ENCODE measurements at places on chromosomes 2 and 18. TPM values are rescaled to one million over a fixed set of nuclear protein-coding genes. Genes with fewer than 3 reads are reported as not detected.

DNA sequence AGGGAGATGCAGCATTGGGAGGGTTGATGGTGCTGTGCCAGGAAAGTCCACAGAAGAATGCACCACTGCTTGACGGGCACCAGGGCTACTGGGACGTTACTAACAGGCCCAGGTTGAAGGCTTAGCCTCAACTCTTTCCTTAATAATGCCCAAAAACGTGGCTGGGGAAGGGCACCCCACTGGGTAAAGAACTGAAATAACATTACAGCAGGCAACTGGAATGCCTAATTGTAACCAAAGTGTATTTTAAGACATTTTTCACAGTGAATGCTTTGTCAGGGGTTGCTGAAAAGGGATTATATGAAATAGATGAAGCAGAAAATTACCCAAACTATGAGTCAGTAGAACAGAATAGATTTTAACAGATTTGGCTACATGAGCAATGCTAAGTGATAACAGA, 191.3 kb downstream of the CMPK2 start:
- DNase-seq, result no peak

- peak; percentile 40 for DNase-seq
Observed at GRCh38 chr2:133266041-133266925, 302.0 kb downstream of the NCKAP5 start.

DNA sequence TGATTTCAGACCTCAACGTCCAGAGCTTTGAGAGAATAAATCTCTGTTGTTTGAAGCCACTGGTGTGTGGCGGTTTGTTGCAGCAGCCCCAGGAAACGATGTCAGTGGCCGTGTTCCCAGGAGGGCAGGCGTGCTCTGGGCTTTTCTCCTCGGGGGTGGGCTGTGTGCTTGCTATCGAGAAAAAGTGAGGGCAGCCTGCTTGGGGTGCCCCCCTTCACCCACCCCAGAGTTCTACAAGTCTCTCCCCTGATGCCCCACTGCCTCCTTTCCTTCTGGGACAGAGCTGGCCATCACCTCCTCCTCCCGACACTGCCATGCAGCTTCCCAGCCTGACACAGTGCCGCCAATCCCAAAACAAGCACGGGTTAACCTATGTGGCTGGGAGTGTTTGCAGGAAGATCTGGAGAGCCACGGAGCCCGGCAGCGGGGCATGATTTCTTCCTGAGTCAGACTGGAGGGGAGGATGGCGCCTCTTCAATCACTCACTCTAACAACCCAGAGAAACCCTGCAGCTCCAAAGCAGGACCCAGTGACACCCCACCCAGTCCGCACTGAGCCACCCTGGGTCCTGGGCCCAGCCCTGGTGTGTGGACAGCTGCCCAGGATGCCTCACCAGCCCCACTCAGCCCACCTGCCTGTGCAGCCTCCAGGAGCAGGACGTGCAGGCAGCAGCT, 213.7 kb upstream of the RAB6C start:
- DNase-seq, result no peak

DNA sequence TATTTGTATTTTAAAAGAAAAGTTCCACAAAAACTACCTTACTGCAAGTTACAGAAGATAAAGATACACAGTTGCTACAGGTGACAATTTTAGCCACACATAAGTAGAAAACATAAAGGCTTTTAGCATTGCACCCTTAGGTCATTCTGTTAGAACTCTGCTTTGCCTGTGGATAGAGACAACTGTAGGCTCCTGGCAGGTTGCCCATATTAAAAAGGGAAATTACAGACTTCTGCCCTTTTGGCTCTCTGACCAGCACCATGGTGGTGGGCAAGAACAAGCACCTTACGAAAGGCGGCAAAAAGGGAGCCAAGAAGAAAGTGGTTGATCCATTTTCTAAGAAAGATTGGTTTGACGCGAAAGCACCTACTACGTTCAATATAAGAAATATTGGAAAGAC, 223.3 kb downstream of the MC4R start:
- no peak for DNase-seq

RAD51AP2 gene
- total RNA-seq, result 0.16 TPM
